ENCODE measurements at places on chromosomes 4 and X. TPM values are rescaled to one million over a fixed set of nuclear protein-coding genes. Genes with fewer than 3 reads are reported as not detected.

The SMIM20 gene
- total RNA-seq = 37.5 TPM

The GPR173 gene
- total RNA-seq = 1.9 TPM

The CXorf49 gene
- total RNA-seq = not detected

The ERVMER34-1 gene
- total RNA-seq = not detected

The EMCN gene
- not detected for total RNA-seq

The SNCA gene
- total RNA-seq = 69.8 TPM

The FRMPD4 gene
- total RNA-seq = 0.18 TPM

The BEX5 gene
- 0.29 TPM for total RNA-seq

The ARAF gene
- total RNA-seq = 34.4 TPM

The STOX2 gene
- total RNA-seq = 0.29 TPM

The PARM1 gene
- total RNA-seq = 0.58 TPM

The ZAR1 gene
- total RNA-seq = not detected

The SLC35A2 gene
- 41.5 TPM for total RNA-seq

The COX7B2 gene
- total RNA-seq = not detected

The HTRA3 gene
- total RNA-seq = 0.35 TPM

The MAGEE1 gene
- 0.53 TPM for total RNA-seq

The GUCY1B1 gene
- 3.7 TPM for total RNA-seq

The MAP7D2 gene
- total RNA-seq = not detected

The PWWP3B gene
- 2.9 TPM for total RNA-seq

The KCTD8 gene
- 0.58 TPM for total RNA-seq

The HEPH gene
- 2.0 TPM for total RNA-seq

The MAGEB2 gene
- total RNA-seq = not detected

The PIR gene
- total RNA-seq = 18.3 TPM

The ACE2 gene
- not detected for total RNA-seq

The CTAG1B gene
- total RNA-seq = not detected

The GABRB1 gene
- total RNA-seq = not detected

The ARHGAP6 gene
- 2.5 TPM for total RNA-seq

The CCNA2 gene
- 83.6 TPM for total RNA-seq

The CPEB2 gene
- total RNA-seq = 3.2 TPM

The ARFIP1 gene
- 38.3 TPM for total RNA-seq

The UGT2B15 gene
- total RNA-seq = not detected

The ZNF711 gene
- 0.29 TPM for total RNA-seq

The OPN1MW gene
- not detected for total RNA-seq

The SYP gene
- not detected for total RNA-seq

The GNRHR gene
- total RNA-seq = not detected

The FAT4 gene
- 8.3 TPM for total RNA-seq

The GBA3 gene
- not detected for total RNA-seq

The ASMT gene
- not detected for total RNA-seq

The GIMD1 gene
- not detected for total RNA-seq

The EREG gene
- 0.58 TPM for total RNA-seq

The DEFB131A gene
- total RNA-seq = not detected

The SPATA18 gene
- total RNA-seq = 9.4 TPM

The SORCS2 gene
- not detected for total RNA-seq

The SPANXB1 gene
- total RNA-seq = not detected

The SLC26A1 gene
- not detected for total RNA-seq

The FATE1 gene
- total RNA-seq = not detected

The CYTL1 gene
- not detected for total RNA-seq

All from myometrial cell (primary cell).